ENCODE measurements at places on chromosomes 2 and 18.
A peak's percentile ranks its signal among the peaks of the same experiment; 100 is the strongest.

DNA sequence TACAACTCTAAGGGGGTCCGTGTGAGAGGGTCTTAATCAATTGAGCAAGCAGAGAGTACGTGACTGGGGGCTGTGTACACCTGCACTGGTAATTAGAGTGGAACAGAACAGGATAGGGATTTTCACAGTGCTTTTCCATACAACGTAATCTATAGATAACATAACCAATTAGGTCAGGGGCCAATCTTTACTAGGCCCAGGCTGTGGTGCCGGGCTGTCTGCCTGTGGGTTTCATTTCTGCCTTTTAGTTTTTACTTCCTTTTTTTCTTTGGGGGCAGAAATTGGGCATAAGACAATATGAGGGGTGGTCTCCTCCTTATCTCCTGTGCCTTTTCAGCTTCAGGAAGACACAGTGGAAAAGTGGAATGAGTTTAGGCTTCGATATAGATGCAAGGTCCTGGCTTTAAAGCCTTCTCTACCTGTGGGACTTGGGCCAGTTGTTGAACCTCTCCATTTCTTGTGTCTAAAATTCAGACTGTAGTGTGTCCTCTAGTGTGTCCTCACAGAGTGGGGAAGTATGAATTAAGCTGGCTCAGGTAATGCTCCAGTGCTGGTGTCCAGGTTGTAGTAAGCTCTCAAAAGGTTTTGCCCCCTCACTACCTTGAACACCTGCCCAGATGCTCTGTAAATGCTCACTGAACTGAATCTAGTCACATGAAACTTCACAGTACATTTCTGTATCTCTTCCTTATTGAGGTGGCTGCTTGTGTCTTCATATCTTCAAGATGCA lies 422.8 kb downstream of the SETBP1 start:
- DNase-seq: no peak

DNA sequence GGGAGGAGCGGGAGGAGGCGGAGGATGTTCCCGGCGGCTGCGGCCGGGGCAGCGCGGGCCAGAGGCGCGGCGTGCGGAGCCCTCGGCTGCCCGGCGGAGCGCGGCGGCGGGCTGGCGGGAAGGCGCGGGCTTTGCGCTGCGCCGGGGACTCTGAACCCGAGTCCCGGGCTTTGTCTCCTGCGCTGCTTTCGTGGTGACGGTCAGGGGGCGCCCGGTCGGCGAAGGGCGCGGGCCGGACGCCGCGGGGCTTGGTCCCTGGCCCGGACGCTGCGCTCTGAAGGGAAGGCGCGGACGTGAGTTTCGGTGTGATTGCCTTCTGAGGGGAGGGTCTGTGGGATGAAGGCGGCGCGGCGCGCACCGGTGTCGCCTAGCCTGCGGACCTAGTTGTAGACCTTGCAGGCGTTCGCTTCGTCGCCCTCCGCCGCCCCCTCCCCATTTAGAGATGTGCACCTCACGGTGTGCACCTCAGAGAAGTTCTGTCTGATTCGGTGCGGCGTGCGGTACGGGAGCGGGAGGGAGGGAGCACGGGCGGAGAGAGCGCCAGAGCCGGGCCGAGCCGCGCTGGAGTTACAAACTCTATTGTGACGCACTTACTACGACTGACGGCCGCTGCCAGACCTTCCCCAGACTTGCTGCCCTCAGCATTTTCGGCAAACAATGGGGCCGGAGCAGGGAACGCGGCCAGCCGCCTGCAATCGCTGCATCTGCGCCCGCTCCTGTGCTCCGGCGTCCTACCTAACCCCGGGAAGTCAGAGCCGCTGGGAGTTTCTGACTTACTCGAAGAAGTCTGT lies 2.1 kb downstream of the BCL2L11 start:
- peak; percentile 17 for DNase-seq

GRCh38 chr2:96881349-96882195 lies 11.7 kb upstream of the SEMA4C start:
- no peak for DNase-seq

DNA sequence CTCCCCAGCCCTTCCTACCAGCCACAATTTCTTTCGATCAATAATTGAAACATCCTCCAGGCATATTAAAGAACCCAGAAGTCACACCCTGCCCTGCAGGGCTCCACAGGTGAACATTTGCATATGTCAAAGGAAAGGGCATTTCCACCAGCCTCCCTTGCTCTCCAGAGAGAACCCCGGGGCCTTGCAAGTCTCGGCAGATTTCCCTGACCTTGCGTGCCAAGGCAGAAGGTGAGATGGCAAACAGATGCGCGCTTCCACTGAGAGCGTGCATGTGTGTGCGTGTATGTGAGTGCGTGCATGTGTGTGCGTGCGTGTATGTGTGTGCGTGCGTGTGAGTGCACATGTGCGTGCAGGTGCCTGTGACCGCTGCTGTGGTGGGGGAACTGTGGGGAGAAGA lies 120.3 kb downstream of the INO80D start:
- DNase-seq: no peak

DNA sequence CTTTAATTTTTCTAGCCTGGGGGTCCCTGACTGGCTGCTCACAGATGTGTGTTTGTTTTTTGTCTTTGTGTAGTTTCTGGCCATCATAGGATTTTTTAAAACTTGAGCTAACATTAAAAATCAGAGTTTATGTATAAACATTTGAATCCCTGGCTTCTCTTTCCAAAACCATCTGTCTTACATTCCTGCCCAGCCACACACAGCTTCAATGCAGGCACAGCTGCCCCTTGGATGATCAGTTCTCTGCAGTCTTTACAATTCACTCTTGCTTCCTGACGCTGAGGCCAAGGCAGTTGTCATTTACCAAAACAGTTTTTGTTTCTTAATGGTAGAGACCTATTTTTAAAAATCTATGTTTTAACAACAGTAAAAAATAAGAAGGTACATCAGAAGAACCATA lies 169.2 kb upstream of the LRRTM1 start:
- no peak for DNase-seq

DNA sequence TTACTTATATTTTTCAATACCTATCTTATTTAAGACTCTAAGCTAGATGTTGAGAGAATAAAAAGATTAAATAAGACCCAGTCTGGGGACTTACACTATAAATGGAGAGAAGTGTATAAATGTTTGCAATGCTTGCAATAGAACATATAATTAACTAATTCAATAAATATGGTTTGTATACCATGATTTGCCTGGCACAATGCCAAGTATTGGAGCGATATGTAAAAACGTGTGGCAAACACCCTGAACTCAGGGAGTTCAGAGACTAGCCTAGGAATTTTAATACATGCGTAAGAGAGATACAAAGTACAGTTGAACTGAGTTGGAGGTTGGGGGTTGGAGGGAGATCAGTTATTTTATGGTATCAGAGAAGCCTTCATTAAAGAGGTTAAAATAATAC lies 251.8 kb upstream of the DDX18 start:
- DNase-seq: no peak

GRCh38 chr18:77131100-77131651 lies 1.4 kb downstream of the MBP start:
- DNase-seq: peak; percentile 58

DNA sequence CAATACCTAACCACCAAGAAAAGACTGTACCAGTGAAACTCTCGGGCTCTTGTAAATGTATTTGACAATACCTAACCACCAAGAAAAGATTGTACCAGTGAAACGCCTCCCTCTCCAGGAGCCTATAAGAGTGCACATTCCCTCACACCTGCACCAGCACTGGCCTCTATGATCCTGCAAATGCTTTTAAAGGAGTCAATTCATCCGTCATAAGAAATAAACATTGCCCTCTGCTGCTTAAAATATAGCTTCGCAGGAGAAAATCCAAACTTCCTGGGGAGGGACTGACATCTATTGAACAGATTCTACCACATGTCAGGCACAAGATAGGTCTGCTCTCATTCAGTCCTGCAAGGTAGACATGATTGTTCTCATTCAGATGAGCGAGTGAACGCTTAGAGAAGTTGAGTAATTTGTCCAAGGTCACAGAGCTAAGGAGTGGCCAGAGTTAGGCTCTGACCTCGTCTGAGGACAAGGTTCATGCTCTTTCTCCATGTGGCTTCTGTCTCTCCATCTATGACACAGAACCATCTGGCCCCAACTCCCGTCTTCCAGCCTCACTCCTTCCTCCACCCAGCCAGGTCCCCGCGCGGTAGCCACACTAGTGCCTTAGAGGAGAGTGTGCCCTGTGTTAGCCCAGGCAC lies 38.7 kb downstream of the MCFD2 start:
- DNase-seq: no peak

- no peak for DNase-seq
These were observed 230.2 kb downstream of the ATAD2B start for GRCh38 chr2:23696752-23697045.

GRCh38 chr2:149000158-149000938 lies 38.2 kb upstream of the LYPD6B start:
- DNase-seq: no peak

- DNase-seq: no peak
These were observed 19.1 kb downstream of the MAPRE2 start for GRCh38 chr18:35060122-35060815.

Data from activated T-cell treated with anti-CD3 and anti-CD28 coated beads, Interleukin-2, amount 50 U/mL, for 4 hours (primary cell).